ENCODE measurements at places on chromosomes 12 and 14.

DNA sequence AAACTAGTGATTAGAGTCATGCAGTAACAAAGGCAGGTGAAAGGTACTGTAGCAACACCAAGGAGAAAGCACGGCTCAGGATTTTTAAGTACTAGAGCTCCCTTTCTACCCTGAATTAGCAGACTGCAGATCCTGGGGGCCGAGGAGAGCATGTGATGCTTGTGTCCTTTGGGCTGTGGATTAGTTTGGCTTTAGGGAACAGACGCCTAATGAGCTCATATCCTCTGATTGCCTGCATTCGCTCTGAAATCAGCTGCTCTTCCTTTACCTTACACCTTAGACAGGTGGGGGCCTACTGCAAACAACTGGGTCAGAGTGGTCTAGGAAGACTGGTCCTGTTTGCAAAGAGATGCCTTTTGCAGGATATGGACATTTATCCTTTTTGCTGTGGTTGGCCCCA is 2.2 kb downstream of the PIP4K2C start:
- no peak for DNase-seq

DNA sequence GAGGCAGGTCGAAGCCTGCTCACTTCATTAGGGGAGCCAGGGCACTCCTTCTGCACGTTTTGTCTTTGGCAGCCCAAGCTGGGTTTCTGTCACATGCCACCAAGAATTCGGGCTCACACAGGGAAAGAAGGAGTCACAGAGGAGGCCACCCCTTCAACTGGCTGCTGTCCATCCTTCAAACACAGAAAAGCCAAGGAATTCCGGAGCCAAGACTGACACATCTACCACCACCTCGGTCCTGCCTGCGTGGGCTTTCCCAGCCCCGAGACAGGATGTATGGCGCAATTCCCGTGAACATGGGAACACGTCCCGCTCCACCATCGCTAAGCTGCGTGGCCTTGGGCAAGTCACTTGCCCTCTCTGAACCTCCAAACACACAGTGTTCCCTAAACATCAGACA is 70.4 kb downstream of the NCOR2 start:
- no peak for DNase-seq

- DNase-seq = no peak
Observed at GRCh38 chr14:77923131-77923936, 123.4 kb downstream of the ADCK1 start.

- no peak for DNase-seq
Observed at GRCh38 chr12:43090981-43091380, 461.0 kb downstream of the ADAMTS20 start.

- no peak for DNase-seq
Observed at GRCh38 chr12:120856980-120857379, 47.2 kb downstream of the SPPL3 start.

DNA sequence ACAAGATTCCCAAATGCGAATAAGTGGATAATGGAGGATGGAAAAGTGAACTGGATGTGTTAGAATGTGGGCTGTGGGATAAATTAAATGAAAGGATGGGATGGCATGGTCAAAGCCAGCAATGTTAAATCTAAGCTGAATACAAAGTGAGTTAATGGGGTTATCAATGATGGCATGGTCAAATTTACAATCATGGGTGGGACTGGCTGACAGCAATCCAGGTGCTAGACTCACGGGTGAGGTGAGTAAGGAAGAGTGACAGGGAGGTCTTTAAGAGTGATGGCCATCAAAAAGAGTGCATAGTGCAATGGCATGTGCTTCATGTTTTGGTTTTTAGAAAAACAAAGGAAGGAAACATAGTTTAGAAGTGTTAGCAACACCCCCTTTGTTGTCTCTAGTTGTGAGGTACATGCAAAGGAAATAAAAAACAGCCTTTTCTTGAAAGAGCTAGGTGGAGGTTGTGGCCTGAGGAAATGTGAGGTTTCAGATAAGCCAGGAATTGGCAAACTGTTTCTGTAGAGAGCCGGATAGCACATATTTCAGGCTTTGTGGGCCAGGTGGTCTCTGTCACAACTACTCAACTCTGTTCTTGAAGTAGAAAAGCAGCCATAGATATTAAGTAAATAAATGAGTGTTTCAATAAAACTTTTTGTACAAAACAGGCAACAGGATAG is 328.7 kb downstream of the RPL10L start:
- no peak for DNase-seq

GRCh38 chr12:42235426-42235825 is 2.6 kb downstream of the YAF2 start:
- DNase-seq = no peak

GRCh38 chr12:131038961-131039950 is 85.5 kb downstream of the ADGRD1 start:
- DNase-seq = no peak

GRCh38 chr14:55085060-55085660 is 33.7 kb downstream of the MAPK1IP1L start:
- DNase-seq = no peak

- DNase-seq = peak; percentile 52
Observed at GRCh38 chr14:36069535-36069900, 107.0 kb downstream of the PTCSC3 start.

GRCh38 chr14:76647697-76648298 is 113.5 kb upstream of the VASH1 start:
- DNase-seq = peak; percentile 31

DNA sequence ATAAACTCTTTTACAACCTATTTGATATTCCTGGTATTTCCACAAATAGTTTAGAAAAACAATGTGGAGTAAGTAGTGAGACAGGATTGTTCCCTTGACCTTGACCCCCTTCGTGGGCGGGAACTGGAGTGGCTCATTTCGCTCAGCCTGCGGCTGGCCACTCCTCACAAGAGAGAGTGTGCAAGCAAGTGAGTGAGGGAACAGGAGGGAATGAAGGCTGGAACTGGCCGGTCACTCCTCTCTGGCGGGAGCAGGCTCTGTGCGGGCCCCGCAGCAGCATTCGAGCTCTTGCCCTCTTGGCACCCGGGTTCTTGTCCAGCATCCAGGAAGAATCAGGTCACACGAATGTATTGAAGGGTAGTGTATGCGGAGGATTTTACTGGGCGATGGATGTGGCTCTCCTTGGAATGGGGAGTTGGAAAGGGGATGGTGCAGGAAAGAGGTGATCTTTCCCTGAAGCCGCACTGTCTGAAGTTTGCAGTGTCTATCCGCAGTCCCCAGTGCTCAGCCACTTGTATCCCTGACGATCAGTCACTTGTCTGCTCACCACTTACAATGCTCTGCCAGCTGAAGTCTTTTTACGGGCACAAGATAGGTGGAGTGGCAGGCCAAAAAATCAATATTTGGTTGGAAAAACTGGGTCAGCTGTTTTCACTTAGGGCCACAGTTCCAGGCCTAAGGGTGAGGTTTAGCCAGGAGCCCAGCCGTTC is 28.0 kb upstream of the TXNRD1 start:
- no peak for DNase-seq

DNA sequence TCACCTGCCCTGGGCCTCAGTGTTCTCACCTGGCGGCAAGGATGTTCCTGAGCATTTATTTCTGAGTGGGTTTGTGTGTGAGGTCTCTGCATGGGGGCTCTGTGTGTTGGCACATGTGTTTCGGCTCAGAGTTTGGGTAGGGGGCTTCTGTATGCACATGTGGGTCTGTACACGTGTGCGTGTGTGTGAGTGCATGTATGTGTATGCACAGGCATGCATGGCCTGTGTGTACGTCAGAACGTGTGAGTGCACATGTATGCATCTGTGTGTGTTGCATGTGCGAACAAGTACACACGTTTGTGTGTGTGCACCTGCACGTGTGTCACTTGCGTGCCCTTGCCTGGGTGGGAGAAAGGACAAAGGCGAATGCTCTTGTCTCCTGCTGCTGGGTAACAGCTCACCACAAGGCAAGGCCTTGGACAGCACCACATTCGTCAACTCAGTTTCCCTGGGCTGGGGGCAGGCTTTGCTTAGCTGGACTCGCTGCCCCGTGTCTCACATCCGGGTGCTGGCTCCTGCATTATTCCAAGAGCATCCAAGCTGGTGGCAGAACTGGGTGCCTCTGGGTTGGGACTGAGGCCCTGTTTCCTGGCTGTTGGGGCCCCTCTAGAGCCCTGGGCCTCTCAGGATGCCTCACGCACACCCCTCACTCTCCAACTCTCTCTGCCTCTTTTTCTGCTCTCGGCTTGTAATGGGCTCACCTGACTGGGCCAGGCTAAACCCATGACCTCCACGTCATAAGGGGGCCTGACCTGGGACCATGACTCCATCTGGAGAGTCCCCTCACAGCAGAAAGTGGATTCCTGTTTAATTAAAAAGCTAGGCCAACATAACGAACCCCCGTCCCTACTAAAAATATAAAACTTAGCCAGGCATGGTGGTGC is 153.6 kb upstream of the C14orf180 start:
- DNase-seq = peak; percentile 5

GRCh38 chr12:20463913-20464524 is 95.7 kb downstream of the PDE3A start:
- no peak for DNase-seq

GRCh38 chr14:89320381-89321000 is 96.5 kb downstream of the FOXN3 start:
- no peak for DNase-seq

GRCh38 chr14:48616931-48617330 is 941.5 kb upstream of the MDGA2 start:
- DNase-seq = no peak

DNA sequence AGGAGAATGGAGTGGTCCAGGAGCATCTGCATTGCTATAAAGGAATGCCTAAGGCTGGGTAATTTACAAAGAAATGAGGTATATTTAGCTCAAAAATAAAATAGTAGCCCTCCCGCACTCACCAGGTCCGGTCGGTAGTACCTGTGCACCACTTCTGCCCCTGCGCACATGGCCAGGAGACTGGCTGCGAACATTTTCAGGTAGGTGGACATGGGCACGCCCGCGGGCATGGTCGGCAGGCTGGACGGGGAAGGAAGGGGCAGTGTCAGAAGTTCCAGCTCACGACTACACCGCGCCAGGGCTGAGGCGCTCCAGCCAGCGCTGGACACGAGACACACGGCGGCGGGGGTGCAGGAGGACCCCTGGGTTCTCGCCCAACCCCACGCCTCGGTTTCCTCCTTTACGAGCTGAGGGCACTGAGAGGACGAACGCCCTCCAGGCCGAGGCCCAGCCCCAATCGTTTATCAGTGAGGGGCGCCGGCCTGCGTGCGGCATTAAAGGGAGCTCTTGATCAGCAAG is 9.1 kb upstream of the TDG start:
- no peak for DNase-seq

DNA sequence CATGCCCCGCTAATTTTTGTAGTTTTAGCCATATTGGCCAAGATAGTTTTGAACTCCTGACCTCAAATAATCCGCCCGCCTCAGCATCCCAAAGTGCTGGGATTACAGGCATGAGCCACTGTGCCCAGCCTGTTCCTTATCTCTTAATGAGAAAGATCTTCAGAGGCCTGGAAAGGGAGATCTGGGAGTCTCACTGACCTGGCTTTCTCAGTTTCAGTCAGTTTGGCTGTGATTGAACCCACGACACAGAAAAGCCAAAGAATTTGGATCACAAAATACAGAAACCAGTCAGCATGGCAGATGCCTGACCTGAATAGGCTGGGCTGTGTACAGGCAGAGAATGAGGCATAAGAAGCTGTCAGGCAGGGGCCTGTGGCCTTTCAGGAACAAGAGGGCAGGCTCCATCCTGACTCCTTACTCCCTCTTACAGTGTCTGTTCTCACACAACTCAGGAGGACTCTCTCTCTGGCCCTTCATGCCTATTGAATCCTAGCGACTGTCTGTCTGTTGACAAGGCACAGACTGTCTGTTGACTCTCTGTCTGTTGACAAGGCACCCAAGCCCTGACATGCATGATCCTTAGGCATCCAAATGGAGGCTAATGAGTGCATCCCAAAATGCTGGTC is 366.5 kb upstream of the CCDC196 start:
- DNase-seq = no peak

- DNase-seq = no peak
Observed at GRCh38 chr14:90624227-90624626, 192.0 kb downstream of the TTC7B start.

DNA sequence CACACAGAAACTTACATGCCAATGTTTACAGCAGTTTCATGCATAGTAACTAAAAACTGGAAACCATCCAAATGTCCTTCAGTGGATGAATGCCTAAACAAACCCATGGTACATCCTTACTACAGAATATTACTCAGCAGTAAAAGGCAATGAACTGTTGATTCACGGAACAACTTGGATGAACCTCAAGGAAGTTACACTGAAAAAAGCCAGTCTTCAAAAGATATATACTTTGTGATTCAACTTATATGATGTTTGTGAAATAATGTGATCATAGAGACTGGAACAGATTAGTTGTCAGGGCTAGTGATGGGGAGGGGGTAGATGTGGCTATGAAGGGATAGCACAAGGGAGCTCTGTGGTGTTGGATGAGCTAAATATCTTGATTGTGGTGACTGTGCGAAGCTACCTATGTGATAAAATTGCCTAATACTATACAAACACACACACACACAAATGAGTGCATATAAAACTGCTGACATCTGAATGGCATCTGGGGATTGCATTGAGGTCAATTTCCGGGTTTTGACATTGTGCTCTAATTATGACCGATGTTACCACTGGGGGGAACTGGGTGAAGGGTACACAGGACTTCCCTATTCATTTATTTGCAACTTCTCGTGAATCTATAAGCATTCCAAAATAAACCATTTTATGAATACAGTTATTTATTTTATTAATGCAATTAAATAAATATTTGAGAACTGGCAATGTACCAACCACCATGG is 94.3 kb downstream of the RIN3 start:
- no peak for DNase-seq

- DNase-seq = no peak
Observed at GRCh38 chr12:51429700-51430099, 5.1 kb downstream of the SLC4A8 start.

- DNase-seq = no peak
Observed at GRCh38 chr12:95700316-95700785, 90.2 kb downstream of the NTN4 start.

DNA sequence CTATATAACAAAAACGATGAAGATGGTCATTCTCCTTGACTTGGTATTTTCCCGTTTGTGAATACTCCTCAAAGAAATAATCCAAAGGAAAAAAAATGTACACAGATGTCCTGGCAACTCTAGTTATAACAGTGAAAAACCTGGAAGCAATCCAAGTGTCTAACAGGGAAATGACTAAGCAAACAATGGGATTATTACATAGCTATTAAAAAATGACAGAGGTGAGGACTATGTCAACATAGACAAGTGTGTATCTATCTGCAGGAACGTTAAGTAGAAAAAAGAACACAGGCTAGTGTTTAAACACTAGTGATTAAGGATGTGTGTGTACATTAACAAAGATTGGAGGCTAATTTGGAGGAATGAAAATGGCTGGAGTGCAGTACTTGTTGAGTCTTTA is 5.9 kb upstream of the APOLD1 start:
- DNase-seq = no peak

DNA sequence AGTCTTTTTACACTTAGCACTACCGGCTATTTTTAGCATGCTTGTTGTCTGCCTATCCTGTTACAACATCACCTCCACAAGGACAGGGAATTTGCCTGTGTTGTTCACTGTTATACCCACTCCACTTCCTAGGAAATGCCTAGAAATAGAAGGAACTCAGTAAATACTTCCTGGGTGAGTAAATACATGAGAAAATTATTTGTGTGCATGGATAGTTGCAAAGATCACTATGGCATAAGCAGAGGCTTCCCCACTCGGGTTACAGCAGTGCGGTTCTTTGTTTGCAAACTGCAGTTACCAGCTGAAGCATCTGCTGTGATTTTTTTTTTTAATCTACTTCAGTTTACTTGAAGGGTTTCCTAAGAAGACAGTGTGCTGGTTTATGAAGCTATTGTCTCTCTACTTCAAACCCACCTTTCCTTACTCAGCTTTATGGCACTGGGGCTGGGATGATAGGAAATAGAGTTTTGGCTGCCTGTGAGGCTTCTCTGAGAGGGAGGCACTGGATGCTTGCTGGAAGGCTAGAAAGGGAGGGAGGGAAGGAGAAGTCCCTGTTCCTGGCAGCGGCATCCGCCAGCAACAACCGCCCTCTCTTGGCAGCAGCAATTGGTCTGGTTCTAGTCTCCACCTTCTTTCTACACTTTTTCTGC is 29.0 kb downstream of the PDE6H start:
- no peak for DNase-seq

All from activated CD4-positive, alpha-beta T cell treated with anti-CD3 and anti-CD28 coated beads, Interleukin-2, amount 10 ng/mL, durations not matched to agents 7 days and 5 days (primary cell).